ENCODE measurements at places on chromosomes 7 and 10.

- peak; percentile 23 for DNase-seq
Observed at GRCh38 chr7:47669178-47669891, 87.4 kb upstream of the TNS3 start.

GRCh38 chr7:5543361-5543760, 119.7 kb upstream of the TNRC18 start:
- no peak for DNase-seq

DNA sequence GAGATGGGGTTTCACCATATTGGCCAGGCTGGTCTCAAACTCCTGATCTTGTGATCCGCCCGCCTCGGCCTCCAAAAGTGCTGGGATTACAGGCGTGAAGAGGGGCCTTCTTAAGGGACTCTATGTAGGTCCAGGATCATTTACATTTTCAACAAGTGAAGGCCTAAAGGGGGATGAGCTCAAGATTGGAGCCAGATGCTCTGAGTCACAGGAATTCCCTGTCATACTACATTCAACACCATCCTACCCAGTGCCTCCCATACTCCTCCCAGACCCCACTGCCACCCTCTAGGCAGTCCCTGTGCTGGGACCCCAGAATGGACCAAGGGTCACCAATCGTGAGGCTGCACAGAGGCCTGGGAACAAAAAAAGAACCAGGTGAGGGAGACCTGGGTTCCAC, 29.9 kb downstream of the CYTH3 start:
- DNase-seq, result no peak

- no peak for DNase-seq
Observed at GRCh38 chr7:157568106-157568769, 231.4 kb downstream of the DNAJB6 start.

DNA sequence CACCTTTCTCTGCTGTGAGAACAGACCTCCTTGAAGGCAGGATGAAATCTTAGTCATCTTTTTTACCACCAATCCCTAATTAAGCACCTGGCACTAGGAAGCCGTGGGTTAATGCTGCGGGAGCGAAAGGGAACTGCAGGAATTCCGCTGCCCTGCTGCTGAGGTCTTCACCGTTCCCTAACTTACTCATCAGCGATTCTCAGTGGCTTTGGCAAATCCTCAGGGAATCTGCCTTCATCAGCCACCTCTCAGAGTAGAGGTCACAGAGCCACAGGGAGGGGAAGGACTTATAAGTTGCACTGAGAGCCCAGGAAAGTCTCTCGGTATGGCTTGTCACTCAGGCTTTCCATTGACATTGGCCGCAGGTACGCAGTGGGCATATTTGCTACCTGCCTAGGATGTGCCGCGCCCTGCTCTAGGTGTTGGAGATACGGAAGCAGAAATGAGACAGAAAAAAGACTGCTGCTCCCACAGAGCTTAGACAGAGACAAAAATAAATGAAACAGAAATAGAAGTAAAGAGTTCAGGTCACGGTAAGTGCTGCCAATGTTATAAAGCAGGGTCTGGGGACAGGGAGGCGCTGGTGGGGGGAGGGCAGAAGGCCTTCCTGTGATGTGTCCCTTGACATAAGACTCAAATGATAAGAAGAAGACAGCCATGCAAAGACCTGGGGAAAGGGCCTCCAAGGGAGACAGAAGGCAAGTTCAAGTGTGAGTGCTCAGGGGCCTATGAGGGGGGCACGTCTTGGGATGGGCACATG, 72.6 kb upstream of the OPALIN start:
- DNase-seq, result no peak

- no peak for DNase-seq
Observed at GRCh38 chr10:97128039-97128492, 57.7 kb downstream of the SLIT1 start.

- no peak for DNase-seq
Observed at GRCh38 chr7:130929896-130930659, 196.1 kb upstream of the KLF14 start.

DNA sequence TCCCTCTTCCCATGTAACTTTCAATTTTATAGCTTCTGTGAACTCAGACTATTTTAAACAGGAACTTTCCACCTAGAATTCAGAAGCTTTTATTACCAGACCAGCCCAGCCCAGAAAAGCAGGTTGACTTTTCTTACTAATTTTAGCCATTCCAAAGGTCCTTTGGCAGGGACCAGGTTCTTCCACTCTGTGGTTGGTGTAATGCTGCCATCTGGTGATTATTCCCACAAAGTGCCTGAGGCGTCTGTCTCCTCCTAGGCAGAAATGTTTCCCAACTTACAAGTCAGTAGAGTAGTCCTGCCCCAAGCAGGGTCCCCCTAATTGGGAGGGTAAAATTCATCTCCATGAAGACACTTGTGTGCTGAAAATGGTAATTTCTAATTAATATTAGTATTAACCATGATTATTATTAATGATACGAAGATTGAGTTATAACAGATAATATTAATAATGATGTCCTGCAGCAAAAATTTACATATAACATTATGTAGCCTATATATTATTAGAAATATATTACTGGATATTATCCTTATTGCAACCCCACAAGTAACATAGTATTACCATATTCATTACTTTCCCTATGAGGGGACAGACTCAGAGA, 53.0 kb upstream of the PPP1R17 start:
- peak; percentile 64 for DNase-seq

GRCh38 chr10:28959850-28960501, 282.7 kb downstream of the BAMBI start:
- no peak for DNase-seq

DNA sequence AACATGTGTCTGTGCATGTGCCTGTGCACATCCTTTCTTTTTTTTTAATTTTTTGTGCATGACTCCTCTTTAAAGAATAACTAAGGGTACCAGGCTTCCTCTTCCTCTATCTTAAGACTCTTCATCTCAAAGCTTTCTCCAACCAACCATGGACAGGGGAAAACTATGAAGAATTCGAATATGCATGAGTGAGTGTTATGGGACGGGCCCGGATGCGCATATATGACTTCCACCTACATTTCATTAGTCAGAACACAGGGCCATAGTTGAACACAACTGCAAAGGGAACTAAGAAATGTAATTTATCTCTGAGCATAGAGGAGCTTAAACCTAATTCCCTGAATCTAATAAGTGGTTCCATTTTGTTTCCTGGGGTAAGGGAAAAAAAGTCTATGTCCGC, 270.3 kb upstream of the SORCS1 start:
- no peak for DNase-seq

- DNase-seq, result no peak
Observed at GRCh38 chr7:880450-880849, 4.1 kb downstream of the GET4 start.

- DNase-seq, result no peak
Observed at GRCh38 chr7:50369143-50370026, 64.9 kb downstream of the IKZF1 start.

DNA sequence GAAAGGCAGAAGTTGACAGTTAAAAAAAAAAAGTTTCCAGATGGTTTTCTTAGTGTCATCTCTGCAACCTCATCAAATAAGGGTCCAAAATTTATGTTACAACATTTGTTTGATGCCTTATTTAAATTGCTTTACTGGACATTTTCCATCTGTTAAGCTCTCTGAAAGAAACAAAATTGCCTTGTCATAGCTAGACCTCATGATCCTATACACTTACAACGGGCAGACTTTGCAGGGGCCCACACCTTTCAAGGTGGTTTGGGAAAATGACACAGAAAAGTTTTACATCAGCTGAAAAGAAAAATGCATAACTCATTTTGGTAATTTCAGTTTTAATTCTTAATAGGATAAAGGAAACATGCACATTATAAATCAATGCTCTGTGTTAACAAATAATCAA, 1.4 kb upstream of the TES start:
- no peak for DNase-seq

GRCh38 chr7:153036396-153037063, 277.0 kb downstream of the ACTR3B start:
- DNase-seq, result no peak

GRCh38 chr7:32068411-32069101, 1.7 kb downstream of the PDE1C start:
- DNase-seq, result no peak

GRCh38 chr7:129843365-129843898, 109.3 kb downstream of the UBE2H start:
- DNase-seq, result no peak

- peak; percentile 75 for DNase-seq
Observed at GRCh38 chr7:71131256-71132126, 453 bp upstream of the GALNT17 start.

DNA sequence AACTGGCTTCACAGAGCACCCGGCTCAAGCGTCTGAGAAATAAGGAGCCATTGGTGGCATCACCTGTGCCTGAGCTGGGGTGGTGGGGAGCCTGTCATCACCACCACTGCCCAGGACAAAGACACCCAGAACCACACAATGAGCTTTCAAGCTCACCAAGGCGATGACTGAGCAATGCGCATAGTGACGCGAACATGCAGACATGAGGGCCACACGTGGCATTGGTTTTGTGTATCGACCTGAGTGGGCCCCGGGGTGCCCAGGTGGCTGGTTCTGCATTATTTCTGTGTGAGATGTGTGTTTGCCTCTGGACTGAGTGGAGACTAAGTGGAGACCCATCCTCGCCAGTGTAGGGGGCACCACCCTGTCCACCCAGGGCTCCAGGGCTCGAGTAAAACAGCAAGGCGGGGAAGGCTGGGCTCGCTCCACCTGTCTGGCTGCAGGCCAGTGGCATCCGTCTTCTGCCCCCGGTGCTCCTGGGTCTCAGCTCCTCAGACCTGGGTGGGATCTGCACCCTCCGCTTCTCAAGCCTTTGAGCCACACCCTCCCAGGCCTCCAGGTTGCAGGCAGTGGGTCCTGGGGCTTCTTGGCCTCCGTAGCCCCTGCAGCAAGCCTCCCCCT, 92.6 kb downstream of the DIP2C start:
- DNase-seq, result peak; percentile 5

DNA sequence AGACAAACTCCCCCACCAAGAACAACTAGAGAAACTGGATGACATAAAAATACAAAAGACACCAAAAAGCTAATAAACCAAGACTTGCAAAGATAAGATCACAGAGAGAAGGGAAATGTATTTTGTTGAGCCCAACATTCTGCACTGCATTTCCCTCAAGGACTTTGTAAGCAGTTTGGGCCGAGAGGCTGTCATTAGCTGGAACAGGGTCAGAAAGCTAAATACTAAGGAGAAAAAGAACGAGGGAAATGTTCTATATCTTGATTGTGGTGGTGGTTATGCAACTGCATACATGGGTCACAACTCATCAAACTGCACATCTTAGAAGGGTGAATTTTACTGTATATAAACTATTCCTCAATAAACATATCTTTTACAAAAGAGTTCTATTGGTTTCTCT, 315.0 kb downstream of the IPMK start:
- DNase-seq, result no peak
